ENCODE measurements at places on chromosomes 2 and 18.
A peak's percentile ranks its signal among the peaks of the same experiment; 100 is the strongest.

DNA sequence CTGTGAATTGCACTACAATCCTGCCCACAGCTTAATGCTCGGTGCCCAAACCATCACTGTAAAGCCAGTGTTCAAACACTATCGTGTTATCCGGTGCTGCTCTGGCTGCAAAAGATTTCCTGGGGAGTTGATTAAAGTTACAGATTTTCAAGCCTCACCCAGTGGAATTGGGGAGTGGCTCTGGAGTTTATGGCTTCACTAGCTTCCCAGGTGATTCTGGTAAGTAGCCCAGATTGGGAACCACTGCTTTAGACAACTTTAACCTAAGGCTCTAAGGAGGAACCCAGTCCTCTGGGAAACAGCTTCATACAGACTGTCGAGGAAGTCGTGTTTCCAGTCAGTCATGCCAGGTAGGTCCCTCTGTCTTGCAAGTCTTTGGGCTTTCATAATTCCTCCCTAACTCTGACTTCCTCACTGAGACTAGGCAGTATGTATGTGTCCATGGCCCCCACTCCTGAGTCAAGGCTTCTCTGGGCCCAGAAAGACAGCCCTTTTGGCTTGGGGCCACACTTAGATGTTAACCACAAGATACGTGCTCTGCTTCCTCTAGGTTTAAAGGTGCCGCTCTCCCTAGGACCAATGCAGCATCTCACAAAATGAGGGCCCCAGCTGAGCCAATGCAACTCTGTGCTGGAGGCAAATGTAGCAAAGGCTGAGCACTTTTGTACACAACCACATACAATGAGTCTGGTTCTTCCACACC is 299.7 kb downstream of the PRKCE start:
- no peak for DNase-seq

- DNase-seq, result no peak
Measured at GRCh38 chr2:198063242-198063641, 258.8 kb downstream of the PLCL1 start.

DNA sequence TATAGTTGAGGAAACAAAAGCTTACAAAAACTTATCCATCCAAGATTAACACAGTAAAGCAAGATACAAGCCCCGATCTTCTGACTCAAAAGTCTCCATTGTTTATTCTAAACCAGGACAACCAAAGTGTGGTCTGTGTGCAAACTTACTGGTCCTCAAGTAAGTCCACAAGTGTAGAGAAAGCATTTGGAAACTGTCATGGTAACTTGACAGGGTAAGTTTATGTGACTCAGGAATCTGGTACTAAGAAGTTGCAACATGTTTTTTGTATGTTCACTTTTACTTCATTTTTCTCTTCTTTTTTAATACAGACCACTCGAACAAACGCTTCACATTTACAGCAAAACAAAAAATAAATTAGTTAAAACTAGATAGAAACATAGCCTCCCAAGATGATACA is 9.4 kb downstream of the MBD2 start:
- no peak for DNase-seq

DNA sequence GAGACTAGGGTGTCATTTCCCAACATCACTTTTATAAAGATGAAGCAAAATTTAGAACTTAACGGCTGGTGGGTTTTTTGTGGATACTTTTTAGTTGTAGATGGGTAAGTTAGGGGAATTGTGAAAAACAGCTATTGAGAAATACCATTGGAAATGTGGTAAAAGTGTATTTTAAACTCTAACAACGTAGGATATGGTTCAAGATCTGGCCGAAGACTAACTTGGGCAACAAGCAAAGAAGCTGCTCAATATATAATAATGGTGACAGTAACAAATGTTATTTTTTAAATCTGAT is 1.6 kb downstream of the DNAH7 start:
- no peak for DNase-seq

- no peak for DNase-seq
Measured at GRCh38 chr2:169797601-169798000, 1.1 kb upstream of the SSB start.

GRCh38 chr18:71403501-71403900 is 1114.7 kb downstream of the SOCS6 start:
- DNase-seq, result no peak

DNA sequence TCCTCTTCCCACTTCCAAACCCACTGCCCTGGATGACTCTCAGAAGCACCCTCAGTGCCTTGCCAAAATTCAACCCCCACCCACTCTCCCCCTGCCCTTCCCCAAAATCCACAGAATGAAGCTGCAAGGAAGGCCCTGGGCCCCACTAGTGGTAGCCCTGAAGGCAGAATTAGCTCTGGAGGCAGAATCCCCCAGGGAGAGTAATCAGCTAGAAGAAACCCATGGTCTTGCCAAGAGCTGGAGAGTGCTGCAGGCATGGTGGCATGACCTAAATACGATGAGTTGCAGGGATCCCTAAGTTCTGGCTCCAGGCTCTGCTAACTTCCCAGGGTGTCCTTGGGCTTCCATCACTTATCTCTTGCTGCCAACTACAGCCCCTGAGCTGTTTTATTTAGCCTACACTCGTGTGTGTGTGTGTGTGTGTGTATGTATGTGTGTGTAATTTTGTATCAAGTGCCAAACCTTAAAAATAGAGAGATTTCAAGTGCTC is 7.9 kb downstream of the GAD1 start:
- no peak for DNase-seq

DNA sequence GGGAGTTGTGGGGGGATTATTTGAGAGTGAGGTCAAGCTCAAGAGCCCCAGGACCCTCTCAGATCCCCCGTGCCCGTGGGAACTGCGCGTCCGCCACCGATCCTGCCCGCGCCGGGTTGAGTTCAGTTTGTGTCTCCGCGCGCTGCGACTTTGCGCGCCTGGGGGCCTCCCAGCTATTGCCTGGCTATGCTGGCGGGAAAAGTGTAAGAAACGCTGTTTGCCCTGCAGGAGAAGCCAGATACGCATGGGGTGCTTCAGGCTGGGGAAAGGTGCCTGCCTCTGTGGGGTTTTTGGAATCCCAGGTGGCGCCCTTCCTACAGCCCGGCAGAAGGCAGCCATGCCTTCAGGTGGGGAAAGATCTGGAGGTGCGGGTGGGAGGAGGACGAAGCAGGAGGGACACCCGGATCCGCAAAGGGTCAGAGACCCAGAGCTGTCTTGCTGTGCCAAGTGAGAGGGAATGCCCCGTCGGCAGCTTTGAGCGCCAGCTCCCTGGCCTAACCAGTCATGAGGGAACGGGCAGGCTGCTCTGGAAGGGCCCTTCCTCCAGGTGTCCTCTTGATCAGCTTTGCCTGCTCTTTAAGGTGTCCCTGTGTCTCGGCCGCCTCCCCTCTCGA is 22.5 kb downstream of the TEX44 start:
- no peak for DNase-seq

DNA sequence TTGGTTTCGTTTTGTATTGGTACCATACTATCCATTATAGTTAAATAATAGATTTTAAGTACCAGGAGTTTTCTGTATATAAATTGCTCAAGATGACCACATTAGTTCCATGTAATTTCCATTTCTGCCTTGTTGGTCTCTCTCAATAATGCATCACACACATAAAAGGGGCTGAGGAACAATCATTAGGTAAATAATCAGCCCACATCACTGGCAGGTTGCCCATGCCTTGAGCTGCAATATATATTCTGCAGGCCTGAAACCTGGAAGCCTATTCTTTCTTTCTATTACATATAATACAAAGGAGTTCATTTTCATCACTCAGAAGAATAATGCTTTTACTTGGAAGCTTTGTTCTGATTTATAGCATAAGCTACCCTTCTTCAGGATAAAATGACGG is 616.1 kb upstream of the PKDCC start:
- no peak for DNase-seq

DNA sequence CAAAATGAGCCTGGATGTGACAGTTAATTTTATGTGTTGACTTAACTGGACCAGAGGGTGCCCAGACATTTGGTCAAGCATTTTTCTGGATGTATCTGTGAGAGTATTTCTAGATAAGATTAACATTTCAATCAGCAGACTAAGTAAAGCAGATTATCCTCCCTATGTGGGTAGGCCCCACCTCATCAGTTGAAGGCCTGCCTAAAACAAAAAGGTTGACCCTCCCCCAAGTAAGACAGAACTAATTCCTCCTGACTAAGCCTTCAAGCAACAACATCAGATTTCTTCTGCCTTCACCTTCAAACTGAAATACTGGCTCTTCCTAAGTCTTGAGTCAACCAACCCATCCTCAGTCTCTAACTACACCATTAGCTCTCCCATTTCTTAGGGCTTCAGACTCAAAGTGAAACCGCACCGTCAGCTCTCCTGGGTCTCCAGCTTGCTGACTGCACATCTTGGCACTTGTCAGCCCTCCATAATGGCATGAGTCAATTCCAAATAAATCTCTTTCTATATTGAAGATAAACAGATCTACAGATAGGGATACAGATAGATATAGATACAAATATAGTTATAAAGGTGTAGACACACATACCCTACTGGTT is 47.9 kb downstream of the MEMO1 start:
- DNase-seq, result no peak

- DNase-seq, result peak; percentile 57
Measured at GRCh38 chr18:57771193-57771592, 31.9 kb downstream of the ATP8B1 start.

Data from inflammatory macrophage treated with lipopolysaccharide for 1 hour (primary cell).